ENCODE measurements at places on chromosomes 7 and 10.

GRCh38 chr7:90816511-90817142, 220.5 kb downstream of the CDK14 start:
- DNase-seq: no peak

GRCh38 chr10:110486680-110487410, 10.9 kb upstream of the DUSP5 start:
- no peak for DNase-seq

- no peak for DNase-seq
These were observed 96.1 kb upstream of the EFCAB10 start for GRCh38 chr7:105677410-105677730.

- no peak for DNase-seq
These were observed 334.8 kb downstream of the WDR11 start for GRCh38 chr10:121185816-121186455.

DNA sequence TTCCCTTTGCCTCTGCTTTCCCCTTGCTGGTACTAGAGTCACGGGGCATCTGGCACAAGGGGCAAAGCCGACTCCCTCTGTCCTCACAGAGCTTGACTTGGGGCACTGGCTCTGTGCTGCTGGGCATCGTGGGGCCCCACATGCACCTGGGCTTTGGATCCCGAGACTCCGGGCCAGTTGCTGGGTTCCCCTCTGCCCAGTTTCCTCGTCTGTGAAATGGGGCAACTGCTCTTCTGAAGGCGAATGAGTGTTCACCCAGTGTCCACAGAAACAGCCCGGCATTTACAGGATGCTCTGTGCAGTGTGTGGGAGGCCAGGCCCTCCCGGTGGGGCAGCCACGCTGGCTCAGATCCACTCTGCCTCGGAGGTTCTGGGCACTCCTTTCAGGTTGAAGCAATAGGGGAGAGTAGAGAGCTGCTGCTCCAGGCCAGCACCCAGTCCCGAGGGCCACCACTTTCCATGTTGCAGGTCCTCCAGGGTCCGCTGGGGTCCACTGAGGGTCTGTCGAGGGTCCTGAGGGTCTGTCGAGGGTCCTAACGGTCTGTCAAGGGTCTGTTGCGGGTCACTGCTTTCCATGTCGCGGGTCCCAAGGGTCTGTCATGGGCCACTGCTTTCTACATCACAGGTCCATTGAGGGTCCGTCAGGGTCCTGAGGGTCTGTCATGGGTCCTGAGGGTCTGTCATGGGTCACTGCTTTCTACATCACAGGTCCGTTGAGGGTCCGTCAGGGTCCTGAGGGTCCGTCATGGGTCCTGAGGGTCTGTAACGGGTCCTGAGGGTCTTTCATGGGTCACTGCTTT, 103.6 kb downstream of the VIPR2 start:
- DNase-seq: no peak

DNA sequence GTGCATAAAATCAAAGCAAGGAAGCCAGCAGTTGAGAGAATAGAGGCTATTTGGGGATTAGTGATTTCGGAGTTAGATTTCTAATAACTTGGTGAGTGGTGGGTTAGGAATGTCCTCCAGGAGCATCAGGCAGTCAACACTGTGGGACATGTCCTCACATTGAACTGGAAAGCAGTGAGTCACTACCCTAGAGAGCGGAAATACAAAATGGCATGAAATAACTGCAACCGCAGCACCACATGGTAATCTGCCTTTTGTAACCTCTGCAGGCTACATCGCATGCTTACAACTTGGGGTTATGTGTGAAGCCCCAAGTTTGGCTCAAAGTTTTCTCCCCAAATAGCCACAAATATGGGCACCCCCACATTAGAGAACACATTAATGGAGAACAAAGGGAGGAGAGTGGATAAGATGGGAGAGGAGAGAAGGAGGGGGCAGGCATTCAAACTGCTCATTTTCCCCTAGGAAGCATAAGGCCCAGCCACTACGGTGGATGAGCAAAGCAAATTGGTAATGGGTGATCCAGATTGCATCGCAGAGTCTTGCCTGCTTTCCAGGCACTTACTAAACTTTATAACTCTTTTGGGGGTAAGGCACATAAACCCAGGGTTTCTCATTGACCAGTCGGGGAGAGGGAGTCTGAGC, 22.0 kb upstream of the SLF2 start:
- no peak for DNase-seq

GRCh38 chr10:126592901-126593300, 77.6 kb downstream of the C10orf90 start:
- no peak for DNase-seq

GRCh38 chr7:129780974-129781927, 169.7 kb downstream of the NRF1 start:
- DNase-seq: no peak

DNA sequence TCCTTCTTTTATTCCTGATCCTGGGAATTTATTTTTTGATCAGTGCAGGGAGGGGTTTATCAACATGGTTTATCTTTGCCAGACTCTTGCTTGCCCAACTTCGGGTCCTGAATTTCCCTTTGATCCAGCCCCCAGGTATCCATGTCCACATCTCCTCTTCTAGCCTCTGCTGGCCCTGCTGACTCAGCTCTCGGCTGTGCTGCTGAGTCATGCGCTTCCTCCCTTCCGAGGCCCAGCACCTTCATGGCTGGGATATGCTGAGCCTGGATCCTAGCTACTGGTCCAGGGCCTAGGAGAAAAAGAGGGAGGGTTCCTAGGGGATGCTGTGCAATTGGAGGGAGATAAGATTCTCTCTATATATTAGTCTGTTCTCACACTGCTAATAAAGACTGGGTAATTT, 380.7 kb upstream of the SHH start:
- DNase-seq: no peak

DNA sequence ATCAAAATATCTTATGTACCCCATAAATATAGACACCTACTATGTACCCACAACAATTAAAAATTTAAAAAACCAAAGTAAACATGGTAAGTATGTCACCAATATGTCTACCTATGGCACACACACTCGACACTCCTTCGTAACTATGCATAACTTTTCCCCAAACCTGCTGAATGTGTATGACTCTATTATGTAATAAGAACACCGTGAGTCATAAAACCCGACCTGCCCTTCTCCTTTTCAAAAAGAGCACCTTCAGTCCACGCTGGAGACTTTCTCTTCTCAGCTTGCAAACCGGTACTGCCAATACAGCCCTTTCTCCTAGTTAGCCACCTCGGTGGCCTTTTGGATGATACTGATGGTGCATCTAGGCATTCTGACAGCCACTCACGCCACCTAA, 186.3 kb downstream of the PRPF18 start:
- DNase-seq: no peak

DNA sequence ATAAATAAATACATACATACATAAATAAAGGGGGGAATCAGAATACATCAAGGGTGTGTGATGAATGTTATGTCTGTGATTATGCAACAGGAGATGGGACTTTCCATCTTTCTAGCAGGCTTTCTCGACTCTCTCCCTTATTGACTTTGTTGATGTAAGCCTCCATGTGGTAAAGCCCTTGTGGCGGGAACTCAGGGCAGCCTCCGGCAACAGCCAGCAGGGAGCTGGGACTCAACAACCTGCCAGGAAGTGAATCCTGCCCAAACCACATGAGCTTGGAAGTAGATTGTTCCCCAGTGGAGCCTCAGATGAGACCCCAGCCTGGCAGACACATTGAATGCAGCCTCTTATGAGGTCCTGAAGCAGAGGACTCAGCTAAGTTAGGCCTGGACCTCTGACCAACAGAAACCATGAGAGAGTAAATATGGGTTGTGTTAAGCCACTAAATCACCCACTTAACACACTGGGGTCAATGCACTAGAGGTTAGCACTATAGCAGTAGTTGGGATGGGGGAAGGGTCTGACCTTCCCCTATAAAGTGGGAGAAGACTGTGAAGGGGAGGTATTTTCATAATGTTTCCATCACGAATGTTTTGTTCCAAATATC, 104.0 kb downstream of the JCAD start:
- no peak for DNase-seq

- DNase-seq: no peak
These were observed 121.6 kb upstream of the KLF6 start for GRCh38 chr10:3906511-3907111.

- no peak for DNase-seq
These were observed 88.4 kb upstream of the RHEB start for GRCh38 chr7:151608031-151608551.

DNA sequence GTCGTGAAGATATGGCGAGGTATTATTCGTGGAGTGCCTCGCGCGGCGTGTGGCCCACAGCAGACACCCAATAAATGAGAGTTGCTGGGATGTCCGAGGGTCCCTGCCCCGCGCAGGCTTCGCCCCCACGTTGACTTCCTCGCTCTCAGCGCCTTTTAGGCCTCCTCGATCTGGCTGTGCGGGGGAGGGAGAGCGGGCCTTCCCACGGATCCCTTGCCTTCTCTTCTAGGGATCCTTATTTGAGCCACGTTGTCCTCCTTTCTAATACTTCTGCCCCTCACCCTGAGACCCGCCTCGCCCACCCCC, 660 bp downstream of the VCL start:
- DNase-seq: no peak

DNA sequence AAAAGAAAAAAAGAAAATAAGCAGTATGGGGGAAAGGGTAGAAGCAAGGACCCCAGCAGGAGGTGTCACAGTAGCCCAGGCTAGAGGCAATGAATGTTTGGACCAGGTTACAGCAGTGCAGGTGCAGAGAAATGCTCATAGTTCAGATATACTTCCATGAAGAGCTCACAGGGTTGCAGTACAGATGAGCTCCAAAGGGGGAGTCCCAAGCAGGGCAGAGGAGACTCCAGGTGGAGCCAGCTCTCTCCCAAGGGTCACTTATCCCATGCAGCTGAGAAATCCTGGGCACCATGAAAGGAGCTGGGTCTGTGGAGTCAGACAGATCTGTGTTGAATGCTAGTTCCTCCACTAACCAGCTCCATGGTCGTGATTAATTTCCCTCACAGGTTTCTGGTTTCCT, 174.9 kb downstream of the C7orf25 start:
- DNase-seq: no peak

DNA sequence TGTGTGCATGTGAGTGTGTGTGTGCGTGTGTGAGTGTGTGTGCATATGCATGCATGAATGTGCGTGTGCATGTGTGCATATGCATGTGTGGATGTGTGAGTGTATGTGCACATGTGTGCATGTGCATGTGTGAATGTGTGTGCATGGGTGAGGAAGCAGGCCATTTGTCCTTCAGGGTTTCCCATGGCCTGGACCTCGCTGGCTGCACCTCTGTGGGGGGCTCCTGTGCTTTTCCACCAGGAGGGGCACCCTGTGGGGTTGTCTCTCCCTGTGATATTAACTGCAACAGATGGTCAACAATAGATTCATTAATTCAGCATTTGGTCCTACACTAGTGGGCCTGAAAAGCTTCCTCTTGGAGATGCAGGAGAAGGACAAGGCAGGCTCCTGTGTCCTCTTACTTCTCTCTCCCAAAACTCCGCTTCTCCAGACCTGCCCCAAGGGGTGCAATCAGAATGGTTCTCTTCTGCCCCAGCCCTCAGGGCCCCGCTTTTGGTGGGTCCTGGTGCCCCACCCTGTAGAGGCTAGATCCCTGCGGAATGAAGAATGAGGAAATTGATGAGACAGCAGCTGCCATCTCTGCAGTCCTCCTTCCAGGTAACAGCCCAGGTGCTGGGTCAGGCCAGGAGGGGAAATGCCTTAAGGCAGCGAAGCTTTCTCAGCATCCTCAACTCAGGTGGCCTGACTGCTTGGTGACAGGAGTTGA, 41.5 kb upstream of the NUB1 start:
- DNase-seq: no peak

- DNase-seq: no peak
These were observed 184.5 kb downstream of the GATA3 start for GRCh38 chr10:8238986-8239385.

- DNase-seq: no peak
These were observed 145.1 kb downstream of the ADRA2A start for GRCh38 chr10:111221682-111222480.

- DNase-seq: no peak
These were observed 78.3 kb downstream of the ELAPOR2 start for GRCh38 chr7:86981127-86981526.

DNA sequence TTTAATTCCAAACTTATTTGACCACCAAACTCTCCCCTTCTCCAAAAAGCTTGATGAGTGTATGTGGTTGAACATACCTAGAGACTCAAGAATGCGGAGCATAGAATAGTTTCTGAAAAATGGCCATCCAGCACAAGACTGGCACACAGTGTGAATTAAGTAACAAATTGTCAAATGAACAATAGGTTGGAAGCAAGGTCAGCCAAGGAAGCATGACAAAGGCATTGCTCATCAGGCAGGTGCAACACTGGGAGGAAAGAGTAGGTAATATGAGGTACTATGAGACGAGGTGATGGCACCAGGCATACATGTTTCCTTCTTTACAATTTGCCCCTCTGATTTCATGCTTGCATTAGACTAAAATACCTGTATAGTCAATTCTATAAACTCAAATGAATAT, 73.7 kb downstream of the DKK1 start:
- DNase-seq: no peak

DNA sequence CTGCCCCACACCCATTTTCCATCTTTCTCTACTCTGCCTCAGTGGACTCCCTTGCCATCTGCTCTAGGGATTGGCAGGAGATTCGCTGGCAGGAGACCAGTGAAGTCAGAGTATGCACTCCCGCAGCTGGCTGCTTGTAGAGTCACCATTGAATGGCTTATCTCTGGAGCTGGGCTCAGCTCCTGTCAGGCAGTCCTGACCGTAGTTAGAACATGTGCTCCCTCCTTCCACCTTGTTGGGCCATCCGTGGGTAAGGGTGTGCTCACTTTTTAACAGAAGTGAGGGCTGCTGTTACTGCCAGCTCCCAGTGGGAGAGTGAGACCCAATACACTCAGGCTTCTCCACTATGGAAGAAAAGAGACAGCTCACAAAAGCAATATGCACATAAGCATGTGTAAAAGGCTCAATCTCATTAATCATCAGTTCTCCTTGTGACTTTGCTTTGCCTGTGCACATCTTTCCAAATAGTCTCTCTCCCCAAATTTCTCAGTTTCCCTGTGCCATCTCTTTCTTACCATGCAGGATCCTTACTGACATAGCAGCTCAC, 773.3 kb downstream of the GRID1 start:
- DNase-seq: no peak

DNA sequence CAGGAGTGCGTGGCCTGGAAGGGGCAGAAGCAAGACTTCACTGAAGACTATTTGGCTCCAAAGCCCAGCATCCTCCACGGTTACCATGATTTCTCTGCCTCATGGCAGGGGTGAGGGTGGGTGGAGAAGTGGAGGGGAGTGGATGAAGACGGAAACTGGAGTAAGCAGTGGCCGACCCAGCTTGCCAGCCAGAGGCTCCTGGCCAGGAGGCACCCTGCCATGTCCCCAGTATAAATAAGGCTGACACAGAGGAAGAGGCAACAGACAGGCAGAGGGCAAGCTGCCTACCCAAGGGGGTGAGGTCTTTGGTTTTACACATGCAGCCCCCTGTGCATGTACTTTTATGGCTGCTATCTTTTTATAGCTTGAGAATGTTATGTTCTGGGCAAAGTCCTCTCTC, 102.6 kb upstream of the TBX20 start:
- no peak for DNase-seq

All from NCI-H510A (cell line).